ENCODE measurements at places on chromosomes 4 and X. TPM values are rescaled to one million over a fixed set of nuclear protein-coding genes. Genes with fewer than 3 reads are reported as not detected.

RRAGB gene
- total RNA-seq = 11.9 TPM

FAM236D gene
- not detected for total RNA-seq

GRCh38 chrX:49163555-49164419 is 1.2 kb downstream of the MAGIX start:
- peak; percentile 93 for DNase-seq

- no peak for DNase-seq
Observed at GRCh38 chr4:2757426-2757825, 1.3 kb upstream of the TNIP2 start.

GRCh38 chr4:5892323-5893003 is 423 bp downstream of the CRMP1 start:
- DNase-seq = no peak

DNA sequence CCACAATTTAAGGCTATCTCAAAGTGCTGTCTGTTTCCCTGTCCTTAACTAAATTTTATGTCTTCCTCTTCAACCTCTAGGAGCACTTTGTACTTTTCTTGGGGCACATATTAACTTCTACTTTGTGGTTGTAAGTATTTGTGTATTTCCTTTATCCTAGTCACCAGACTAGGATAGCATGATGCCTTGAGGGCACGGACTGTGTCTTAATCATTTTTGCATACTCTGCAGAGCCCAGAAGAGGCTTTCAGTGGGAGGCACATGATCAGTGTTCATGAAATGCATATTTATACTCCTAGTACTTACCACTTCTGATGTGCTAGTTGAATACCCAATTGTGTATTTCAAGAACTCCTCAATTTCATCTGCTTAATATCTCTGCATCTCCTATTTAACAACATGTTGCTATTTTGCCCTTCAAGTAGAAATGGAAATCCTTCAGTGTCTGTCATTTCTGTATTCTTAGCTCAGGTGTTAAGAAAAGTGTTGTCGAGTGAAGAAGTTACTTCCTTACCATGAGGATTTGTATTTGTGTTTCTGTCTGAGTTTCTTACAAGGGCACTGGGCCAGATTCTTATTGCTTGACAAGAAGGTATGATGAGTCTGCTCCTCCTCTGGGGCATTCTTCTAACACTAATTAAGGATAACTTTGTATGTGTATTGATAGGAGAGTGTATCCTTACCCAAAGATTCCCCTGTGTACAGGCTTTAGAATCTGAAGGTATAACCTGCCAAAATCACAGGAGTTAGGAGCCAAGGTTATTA is 28.3 kb upstream of the PGRMC2 start:
- DNase-seq = no peak

F8A3 gene
- total RNA-seq = 0.19 TPM

DNA sequence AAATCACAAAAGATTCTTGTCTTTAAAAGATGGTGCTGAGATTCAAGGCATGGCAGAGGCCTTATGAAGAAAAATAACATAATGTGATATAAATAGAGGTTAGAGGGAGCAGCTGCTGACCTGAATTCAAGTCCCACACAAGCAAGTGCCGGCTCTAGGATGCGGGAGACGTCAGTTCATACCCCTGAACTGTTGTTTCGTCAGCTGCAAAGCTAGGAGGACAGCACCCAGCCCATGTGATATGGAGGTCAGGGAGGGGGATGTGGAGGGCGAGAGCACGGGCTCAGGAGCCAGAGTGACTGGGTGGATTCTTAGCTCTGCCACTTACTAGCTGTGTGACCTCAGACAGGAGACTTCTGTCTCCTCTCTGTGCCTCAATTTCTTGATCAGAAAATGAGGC is 77.9 kb downstream of the JAKMIP1 start:
- peak; percentile 62 for DNase-seq

GRCh38 chr4:82055156-82055555 is 318.6 kb downstream of the HNRNPD start:
- no peak for DNase-seq

DNA sequence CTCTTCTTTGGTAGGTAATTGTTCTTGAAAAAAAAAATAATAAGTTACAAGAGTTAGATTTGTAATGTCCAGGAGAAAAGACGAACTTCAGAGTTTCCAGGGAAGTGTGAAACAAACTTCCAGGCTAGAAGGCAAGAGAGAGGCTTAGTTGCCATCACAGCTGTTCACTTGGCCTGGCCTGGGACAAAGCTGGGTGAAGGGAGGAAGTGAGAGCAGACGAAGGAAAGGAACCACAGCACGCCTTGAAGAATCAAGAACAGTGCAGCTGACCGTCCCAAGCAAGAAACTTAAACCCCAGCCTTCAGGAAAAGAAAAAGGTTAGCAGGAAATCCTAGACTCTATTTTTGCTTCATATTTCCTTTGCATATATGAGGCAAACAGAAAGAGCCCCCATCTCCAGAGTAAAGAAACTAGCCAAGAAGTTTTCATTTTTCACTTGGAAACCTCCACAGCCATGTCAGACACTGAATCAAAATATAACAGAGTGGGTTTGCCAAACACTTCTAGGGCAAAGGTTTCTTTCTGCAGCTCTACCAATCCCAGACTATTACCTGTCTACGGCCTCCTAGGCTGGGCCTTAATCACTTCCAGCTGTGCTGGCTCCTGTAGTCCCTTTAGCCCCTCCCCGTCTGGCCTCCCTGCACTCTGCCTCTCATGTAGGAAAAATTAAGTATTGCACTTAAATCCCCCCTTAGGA is 209.6 kb downstream of the SPATA18 start:
- no peak for DNase-seq

DNA sequence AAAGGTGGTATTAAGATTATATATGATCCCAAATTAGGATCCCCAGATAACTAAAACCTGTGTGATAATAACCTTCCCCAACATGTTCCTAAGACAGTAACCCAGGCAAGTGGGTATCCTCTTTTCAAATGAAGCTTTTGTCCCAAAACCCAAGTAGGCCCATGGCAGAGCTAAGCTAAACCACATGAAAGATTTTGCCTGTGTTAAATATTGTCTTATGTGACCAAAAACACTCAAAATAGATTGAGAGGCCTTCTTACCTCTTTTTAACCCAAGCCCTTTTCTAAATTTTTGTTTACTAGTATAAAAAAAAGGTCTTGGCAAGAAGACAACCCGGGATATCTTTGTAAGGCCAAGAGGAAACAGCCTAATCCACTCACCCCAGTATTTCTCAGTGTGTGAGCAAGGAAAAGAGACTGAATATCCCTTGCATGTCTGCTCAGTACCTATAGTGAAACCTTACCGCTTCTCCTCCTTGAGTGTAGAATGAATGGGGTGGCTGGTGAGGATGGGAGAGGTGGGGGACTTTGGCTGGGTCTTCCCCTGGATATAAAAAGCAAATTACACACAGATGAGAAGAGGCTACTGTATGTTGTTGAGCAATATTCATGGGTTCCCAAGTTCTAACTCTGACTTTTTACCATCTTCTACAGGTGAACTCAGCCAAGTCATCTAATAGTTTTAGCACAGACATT is 188.8 kb upstream of the BMP3 start:
- DNase-seq = no peak

MAGEA2B gene
- not detected for total RNA-seq

GRCh38 chr4:83216959-83217683 is 67.5 kb downstream of the COQ2 start:
- no peak for DNase-seq

GRCh38 chr4:575281-576141 is 584 bp downstream of the TMEM271 start:
- DNase-seq = peak; percentile 63

- no peak for DNase-seq
Observed at GRCh38 chr4:33149658-33150524, 2429.7 kb downstream of the PCDH7 start.

DNA sequence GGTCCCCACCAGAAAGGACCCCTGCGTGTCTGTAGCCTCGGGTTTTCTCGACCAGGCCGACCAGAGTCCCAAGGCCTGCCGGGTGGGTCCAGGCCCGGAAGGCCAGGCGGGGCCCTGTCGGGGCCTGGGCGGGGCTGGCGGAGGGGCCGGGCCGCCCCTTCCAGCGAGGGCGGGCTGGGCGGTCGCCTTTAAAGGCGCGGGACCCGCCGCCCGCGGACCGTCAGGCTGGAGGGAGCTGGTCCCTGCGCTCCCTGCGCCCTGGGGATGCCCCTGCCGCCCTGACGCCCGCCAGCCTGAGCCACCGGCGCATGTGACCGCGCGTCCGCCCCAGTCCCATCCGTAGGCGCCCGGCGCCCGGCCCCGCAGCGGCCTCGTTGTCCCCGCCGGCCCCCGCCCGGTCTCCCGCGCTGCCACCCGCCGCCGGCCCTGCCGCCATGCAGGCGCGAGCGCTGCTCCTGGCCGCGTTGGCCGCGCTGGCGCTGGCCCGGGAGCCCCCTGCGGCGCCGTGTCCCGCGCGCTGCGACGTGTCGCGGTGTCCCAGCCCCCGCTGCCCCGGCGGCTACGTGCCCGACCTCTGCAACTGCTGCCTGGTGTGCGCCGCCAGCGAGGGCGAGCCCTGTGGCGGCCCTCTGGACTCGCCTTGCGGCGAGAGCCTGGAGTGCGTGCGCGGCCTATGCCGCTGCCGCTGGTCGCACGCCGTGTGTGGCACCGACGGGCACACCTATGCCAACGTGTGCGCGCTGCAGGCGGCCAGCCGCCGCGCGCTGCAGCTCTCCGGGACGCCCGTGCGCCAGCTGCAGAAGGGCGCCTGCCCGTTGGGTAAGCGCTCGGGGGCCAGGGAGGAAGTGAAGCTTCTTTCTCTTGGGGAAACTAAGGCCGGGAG is at the start of gene HTRA3:
HTRA3 (plus strand) TSS at position 220 of the 883 bp plus-strand sequence; CDS start at position 435, 215 bp downstream.
- DNase-seq = peak; percentile 83

- DNase-seq = no peak
Observed at GRCh38 chr4:47469951-47470350, 6.4 kb upstream of the COMMD8 start.

GPR119 gene
- not detected for total RNA-seq

DNA sequence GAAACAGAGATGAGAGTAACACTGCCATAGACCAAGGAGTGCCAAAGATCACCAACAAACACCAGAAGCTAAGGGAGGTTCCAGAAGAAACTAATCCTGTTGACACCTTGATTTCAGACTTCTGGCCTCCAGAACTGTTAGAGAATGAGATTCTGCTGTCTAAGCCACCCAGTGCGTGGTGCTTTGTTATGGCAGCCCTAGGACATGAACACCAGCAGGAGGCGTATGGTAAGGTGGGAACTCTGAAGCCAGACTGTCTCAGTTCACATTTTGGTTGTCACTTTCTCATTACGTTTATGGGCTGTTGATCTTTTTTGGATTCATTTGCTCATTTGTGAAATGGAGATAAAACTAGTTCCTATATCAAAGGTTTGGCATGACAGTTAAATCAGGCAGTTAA is 142.9 kb downstream of the DCHS2 start:
- no peak for DNase-seq
